A549 treated with GW870086 at 1 μM for 4 hours (cell line): ENCODE measurements at places on chromosomes 4 and X. TPM values are rescaled to one million over a fixed set of nuclear protein-coding genes. Genes with fewer than 3 reads are reported as not detected.

The ELF4 gene
- 25.9 to 28.4 TPM (median 28.1 TPM) in 5 replicates for total RNA-seq

The RHOXF2 gene
- not detected in 5 replicates for total RNA-seq

The APELA gene
- not detected in 5 replicates for total RNA-seq

The GRIA2 gene
- not detected in 5 replicates for total RNA-seq

The SOX3 gene
- total RNA-seq = 0.07 TPM in 1 of 5 replicates, not detected in the others

The GPR173 gene
- not detected in 5 replicates for total RNA-seq
